Stimulated activated CD4-positive, alpha-beta T cell treated with anti-CD3 and anti-CD28 coated beads, TNF-alpha, amount 100 ng/mL, for 48 hours (primary cell): ENCODE measurements at places on chromosomes 13 and 19.

DNA sequence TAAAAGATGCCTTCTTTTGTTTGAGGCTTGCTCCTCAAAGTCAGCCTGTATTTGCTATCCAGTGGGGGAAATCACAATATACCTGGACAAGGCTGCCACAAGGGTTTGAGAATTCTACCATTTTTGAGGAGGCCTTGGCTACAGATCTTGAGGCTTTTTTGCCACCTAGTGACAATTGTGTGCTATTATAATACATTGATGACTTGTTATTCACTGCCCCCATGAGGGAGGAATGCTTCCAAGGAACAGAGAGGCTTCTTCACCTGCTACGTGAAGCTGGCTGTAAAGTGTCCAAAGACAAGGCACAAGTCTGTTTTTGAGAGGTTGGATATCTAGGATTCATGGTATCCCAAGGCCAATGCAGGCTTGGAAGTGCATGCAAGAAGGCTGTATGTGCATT, 72.5 kb downstream of the ZNF708 start:
- no peak for DNase-seq

DNA sequence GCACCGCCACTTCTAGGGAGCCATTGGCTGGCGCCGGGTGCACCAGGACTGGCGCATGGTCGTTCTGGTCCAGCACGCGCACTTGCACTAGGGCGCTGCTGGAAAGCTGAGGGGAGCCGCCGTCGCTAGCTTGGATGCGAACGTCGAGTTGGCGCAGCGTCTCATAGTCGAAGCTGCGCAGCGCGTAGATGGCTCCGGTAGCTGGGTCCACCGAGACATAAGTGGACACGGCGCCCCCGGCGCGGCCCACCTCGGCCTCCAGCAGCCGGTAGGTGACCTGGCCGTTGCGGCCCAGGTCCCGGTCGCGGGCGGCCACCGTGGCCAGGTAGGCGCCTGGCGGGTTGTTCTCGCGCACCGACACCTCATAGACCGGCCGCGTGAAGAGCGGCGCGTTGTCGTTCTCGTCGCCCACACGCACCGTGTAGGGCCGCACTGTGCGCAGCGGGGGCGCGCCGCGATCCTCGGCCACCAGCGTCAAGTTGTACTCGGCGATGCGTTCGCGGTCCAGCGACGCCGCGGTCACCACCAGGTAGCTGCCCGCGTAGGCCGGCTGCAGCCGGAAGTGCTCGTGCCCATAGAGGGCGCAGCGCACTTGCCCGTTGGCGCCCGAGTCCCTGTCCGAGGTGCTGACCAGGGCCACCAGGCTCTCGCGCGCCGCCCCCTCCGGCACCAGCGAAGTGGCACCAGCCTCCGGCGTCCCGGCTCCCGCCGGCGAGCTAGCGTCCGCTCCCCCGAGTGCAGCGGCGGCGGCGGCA, 1.7 kb downstream of the PCDH8 start:
- DNase-seq = no peak

- no peak for DNase-seq
These were observed 245.8 kb upstream of the NBEA start for GRCh38 chr13:34696296-34696695.

- DNase-seq = no peak
These were observed 1.4 kb downstream of the CLEC4G start for GRCh38 chr19:7730286-7731217.

DNA sequence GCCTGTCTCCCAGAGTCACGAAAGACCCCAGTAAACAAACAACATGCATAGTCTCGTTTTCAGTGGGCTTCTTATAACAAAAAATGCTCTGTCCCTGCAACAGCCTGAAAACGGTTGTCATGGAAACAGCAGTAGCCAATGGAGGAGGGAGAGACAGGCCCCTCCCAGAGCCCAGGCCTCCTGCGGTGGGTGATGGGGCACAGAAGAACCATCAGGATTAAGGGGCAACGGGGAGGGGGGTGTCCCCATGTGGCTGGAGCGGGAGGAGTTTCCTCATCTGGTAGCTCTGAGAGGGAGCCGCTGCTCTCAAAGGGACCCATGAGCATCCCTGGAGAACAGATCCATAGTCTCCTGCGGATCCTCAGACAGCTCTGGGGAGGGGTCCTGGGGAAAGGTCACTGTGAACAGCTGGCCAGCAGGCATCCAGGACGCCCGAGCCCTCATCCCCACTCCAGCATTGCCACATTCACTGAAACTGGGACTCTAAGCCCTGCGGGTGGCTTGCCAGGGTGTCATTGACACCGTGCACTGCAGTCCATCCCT, 37.5 kb upstream of the PNMA8B start:
- no peak for DNase-seq

DNA sequence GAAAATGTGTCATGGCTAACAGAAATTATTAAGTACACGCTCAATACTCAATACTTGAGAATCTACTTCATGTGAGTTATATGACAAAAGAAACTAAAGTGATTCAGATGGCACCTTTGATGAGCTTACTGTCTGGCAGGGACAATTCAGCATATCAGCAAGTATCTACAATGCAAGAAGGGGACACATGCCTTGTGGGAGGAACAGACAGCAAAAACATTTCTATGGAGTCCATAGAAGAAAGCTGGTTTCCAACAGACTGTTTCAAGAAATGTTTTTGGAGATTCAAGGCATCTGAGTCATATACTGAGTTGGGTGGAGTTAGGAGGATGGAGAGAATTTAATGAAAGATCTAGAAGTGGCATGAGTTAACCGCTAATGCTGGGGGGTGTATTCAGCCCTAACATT, 54.7 kb downstream of the MBNL2 start:
- no peak for DNase-seq

DNA sequence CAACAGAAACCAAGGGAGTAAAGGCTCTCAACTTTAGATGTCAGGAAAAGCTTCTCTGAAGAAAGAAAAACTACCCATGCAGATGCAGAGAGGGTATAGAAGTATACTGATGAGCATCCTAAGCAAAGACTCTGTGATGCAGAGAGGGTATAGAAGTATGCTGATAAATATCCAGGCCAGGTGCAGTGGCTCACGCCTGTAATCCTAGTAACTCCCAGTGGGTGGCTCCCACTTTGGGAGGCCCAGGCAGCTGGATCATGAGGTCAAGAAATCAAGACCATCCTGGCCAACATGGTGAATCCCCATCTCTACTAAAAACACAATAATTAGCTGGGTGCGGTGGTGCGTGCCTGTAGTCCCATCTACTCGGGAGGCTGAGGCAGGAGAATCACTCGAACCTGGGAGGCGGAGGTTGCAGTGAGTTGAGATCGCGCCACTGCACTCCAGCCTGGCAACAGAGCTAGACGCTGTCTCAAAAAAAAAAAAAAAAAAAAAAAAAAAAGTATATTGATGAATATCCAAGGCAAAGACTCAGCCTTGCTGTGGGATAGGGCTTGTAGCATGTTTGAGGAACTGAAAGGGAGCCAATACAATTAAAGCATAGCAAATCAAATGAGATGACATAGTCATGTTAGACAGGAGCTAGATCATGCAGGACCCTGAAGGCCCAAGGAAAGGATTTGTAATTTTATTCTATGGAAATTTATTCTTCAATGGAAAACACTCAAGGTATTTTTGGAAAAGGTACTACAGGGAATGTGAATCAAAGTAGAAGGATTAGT, 14.9 kb downstream of the UBL3 start:
- no peak for DNase-seq
